Fibroblast of skin of right quadriceps (primary cell): ENCODE measurements at places on chromosomes 7 and 10.

DNA sequence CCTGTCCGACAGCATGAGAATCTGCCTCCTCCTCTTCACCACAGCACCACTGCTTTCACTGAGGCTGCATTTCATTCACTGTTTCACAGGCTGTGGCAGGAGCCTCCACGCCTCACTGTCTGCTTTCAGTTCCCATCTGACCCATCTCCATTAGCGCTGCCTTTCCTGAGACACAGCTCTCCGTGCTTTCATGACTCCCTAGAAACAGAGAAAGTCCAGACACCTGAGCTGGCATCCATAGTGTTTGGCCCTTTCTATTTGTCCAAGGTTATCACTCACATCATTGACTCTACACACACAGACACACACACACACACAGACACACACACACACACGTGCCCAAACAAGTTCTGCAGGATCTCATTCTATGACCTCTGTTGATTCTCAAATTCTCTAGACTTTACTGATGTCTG is 5.2 kb downstream of the LGI1 start:
- DNase-seq: no peak

DNA sequence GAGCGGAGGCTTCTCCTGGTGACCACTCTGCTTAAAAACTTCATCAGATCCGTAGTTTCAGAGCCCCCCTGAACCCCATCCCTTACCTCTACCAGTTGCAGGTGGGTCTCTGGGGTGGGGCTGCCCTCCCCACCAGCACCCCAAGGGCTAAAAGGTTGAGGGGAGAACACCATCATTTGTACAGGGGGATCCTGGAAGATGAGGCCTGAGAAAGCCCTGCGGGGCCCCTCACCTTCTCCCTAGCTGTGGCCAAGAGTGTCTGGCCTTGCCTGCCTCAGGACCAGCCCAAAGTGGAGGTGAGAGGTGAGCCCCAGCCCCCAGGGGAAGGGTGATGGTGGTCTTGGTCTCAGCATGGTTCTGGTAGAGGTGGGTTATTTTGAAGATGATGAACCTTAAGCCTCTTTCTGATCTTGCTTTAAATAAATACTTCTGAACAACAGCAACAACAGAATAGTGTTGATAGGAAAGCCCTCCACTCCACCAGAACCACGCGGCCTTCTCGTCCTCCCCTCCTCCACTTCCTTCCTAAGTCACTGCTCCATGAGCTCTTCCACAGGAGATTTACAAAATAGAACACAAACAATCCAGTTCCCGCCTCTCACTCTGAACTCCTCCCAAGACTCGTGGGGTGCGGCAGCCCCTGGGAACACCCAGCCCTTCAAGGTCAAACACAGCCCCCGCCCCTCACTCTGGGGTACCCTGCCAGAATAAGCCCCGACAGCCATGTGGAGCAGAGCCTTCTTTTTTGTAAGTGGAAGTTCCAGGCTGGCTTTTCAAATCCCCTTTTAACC is 169.1 kb downstream of the EGFR start:
- DNase-seq: no peak

GRCh38 chr7:43747328-43748105 is 11.0 kb upstream of the BLVRA start:
- no peak for DNase-seq

DNA sequence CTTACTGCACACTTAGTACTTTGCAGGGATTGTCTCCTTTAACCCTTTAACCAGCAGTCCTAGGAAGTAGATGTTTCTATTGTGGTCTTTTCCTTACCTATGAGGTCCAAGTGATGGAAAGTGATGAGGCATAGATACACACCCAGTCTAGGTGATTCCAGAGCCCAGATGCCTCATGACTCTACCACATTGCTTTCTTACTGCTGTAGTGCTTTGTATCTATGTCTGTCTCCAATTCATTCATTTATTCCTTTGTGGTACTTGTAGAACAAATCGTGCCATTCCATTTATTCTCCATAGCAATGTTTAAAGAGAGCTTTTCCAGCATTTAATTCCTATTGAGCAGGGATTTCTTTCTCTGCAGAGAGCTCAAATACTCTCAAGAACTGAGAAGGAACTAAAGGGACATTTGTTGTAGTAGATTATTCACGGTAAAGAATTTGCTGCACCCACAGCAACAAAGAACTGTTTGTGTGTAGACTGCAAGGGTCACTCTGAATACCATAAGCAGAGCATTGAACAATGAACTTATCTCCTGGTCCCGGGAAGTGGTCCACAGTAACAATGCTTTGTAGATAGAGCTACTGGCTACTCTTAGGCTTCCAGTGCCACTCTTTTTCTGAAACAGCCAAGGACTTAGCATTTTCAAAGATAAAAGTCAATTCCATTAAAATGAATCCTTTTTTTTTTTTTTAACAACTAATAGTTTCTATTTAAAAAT is 337.0 kb downstream of the PTEN start:
- no peak for DNase-seq

GRCh38 chr7:29170781-29171180 is 23.8 kb upstream of the CHN2 start:
- DNase-seq: no peak

- no peak for DNase-seq
Measured at GRCh38 chr10:70371846-70372245, 10.6 kb downstream of the LRRC20 start.

- peak; percentile 28 for DNase-seq
Measured at GRCh38 chr7:81583882-81584533, 185.8 kb downstream of the HGF start.

GRCh38 chr10:102247734-102248133 is 2.4 kb downstream of the GBF1 start:
- DNase-seq: no peak

- no peak for DNase-seq
Measured at GRCh38 chr7:158396301-158396905, 191.2 kb downstream of the PTPRN2 start.

- peak; percentile 88 for DNase-seq
Measured at GRCh38 chr10:3805201-3805790, 20.3 kb upstream of the KLF6 start.

GRCh38 chr10:18514537-18514936 is 136.8 kb downstream of the NSUN6 start:
- no peak for DNase-seq

GRCh38 chr7:64618785-64619456 is 47.0 kb upstream of the ZNF107 start:
- DNase-seq: peak; percentile 26

DNA sequence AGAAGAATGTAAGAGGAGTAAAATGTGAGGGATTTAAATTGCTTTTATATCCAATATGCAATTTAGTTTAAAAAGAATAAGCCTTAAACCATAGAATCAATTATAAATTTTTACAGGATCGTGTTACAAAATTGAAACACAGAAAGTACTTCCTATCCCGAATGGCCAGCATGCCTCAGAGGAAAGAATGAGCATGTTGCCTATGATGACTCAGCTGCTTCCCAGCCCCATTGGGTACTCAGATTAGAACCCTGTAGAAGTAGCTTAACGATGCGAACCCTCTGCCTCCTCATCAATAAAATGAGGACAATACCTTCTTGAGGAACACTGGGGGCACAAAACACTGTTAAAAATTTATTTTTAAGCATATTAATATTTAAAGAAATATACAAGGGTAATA is 113.4 kb upstream of the CDK1 start:
- peak; percentile 32 for DNase-seq

- DNase-seq: no peak
Measured at GRCh38 chr10:114491933-114492332, 87.6 kb upstream of the AFAP1L2 start.

GRCh38 chr7:44194069-44194468 is 4.8 kb upstream of the GCK start:
- peak; percentile 39 for DNase-seq

DNA sequence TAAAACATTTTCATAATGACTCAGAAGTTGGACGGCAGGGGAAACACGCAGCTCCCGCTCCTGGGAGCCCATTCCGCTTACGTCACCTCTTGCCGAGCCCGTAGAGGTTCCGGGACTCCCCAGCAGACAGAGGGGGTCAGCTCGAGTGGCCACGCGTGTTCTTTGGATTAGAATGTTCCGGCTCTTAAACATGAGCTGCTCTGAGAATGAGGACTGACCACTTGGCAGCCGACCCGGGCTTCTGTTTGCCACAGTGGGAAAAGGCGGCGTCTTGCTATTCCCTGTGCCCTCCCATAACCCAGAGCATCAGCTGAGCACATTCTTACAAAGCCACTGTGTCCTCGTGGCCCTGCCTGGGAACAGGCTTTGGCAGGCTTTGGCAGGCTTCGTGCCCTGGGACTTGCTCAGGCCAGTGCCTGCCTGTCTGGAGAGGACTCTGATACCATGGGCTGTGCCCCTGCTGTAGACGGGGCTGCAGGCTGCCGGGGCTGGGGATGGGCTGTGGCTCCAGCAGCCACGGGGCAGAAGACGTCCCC is 40.1 kb downstream of the PFKP start:
- DNase-seq: peak; percentile 71

DNA sequence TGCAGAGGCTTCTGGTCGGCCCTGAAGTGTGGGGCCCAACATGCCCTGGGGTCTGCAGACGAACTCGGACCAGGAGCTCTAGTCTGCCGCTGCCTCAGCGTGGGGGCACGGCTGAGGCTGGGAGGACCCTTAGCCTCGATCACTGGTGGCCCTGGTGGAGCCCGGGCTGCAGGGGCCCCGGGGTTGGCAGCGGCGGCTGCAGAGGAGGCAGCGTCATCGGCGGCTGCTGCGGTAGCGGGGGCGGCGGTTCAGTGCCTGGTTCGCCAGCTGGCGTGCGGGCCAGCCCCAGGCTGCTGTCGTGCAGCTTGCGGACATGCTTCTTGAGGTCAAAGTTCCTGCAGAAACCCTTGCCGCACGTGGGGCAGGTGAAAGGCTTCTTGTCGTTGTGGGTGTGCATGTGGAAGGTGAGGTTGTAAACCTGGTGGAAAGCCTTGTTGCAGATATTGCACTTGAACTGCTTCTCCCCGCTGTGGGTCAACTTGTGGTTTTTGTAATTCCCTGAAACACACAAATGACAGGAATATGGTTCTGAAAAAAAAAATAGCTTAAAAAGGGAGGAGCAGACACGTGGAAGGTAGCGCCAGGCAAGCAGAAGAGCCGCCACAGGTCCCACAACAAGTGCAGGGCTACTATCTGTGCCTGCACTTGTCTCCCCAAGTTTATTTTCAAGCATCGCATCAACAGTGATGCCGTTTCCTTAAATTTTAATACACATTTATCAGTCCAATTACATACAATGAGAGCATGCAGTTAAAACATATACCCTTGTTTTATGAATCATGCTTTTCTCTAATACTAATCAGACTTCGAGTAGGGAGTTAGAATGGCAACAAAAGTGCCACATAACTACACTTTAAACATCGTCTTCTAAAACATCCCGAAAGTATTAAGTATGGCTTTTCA is 2.4 kb downstream of the FEZF1 start:
- no peak for DNase-seq

DNA sequence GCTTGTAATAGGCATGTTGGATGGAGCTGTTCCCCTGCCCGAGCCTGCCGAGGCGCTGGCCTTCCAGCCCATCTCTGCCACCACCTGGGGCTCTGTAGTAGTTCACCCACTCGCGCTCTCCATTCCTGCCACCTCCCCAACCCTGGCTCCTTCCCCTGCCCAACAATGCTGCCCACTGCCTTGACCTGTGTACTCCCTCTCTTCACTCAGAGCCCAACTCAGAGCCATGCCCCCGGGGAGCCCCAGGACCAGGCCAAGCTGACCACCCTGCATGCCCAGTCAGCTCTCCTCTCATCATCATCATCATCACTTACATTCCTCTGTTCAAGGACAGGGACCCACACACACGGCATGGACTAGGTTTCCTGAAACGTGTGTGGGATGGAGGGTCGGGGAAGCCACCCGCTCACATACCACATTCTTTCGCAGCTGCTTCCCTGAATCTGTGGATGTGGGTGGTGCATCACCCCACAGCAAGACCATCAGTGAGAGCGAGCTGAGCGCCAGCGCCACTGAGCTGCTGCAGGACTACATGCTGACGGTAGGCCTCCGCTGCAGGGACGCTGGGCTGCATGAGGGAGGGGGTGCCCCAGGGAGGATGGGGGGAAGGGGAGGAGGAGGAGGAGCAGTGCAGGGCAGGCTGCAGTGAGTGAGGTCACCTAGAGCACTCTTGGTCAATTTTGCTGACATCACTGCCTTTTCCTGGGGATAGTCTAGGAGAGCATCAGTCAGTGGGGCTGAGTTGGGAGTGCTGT is 15.6 kb downstream of the NACAD start:
- DNase-seq: no peak

DNA sequence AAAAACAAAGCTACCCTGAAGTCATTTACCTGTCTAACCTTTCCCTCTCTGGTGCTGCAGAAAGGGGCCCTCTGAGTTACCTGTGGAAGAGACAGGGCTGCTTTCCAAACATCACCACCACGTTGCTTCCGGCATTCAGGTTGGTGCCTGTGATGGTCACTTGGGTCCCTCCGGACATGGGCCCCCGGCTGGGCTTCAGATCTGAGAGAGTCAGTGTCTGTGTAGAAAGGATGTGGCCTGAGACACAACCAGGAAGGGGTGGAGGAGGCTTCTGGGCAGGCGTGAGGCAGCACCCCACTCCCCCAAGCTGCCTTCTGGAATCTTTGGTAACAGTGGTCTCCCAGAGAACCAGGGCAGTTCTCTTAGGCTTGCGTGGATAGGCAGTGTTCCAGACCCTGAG is 388.9 kb downstream of the PLXNA4 start:
- no peak for DNase-seq

DNA sequence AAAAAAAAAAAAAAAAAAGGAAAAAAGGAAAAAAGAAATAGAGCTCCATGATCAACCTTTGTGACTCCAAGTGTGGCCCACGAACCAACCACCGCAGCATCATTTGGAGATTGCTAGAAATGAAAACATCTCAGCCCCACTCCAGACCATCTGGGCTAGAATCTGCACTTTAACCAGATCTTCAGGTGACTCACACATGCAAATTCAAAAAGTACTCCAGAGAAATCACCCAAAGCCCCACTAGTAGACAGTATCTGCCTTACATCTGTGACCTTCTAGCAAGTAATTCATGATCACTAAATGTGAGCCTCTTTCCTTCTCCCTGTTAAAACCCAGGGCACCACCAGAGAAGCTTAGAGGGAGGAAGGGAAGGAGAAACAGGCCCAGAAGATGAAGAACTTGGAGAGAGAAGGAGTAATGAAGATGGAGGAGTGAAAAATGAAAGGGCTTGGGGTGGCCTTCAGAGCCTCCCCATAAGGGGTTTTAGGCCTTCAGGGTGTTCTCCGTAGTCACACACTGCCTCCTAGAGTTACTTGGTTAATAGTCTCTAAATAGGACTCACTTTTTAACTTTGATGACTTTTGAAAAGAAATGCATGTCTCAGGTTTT is 94.0 kb downstream of the SLC37A3 start:
- no peak for DNase-seq

- DNase-seq: no peak
Measured at GRCh38 chr7:36228039-36228438, 75.0 kb downstream of the EEPD1 start.
